GM23338 (cell line): ENCODE measurements at places on chromosomes 4 and X. TPM values are rescaled to one million over a fixed set of nuclear protein-coding genes. Genes with fewer than 3 reads are reported as not detected.

DNA sequence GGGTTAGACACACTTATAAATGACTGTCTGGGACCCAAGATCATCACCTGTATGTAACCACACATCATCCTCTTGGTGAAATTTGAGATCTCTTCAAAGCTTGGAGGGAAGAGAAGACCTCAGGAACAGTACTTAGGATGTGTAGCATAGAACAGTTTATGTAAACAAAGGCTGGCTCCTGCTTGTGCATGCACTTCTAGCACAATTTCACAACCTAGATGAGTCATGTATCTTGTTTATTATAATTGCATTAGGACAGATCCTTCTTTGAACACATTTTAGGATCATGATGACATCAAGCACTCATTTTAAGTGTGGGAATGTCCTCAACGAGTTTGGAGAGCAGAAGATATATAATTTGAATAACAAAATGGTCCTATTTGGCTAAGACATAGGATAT is 26.3 kb upstream of the ZMAT1 start:
- DNase-seq, result no peak

MYL5 gene
- 2.2 and 4.4 TPM in 2 replicates for total RNA-seq

- DNase-seq, result no peak
These were observed 47.5 kb downstream of the CCNI start for GRCh38 chr4:77028246-77028645.

- DNase-seq, result peak; percentile 64
These were observed 183.2 kb downstream of the FBXW7 start for GRCh38 chr4:152352622-152353116.

DNA sequence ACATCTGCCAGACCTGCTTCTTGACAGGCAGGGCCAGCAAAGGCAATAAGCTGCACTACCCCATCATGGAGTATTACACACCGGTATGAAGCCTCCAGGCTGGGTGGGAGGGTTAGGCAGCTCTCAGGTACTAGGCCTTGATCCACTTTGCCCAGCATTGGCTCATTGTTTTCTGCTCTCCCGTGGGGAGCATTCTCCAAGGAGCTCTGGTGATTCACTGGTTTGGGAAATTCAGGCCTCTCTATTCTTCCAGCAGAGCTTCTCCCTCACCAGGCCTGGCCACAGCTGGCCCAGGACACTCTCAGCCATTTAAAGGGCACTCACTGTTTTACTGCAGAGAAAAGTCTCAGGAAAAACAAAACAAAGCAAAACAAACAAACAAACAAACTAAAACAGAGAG is 33.0 kb downstream of the DRP2 start:
- no peak for DNase-seq

CENPI gene
- 30.8 and 41.3 TPM in 2 replicates for total RNA-seq

DNA sequence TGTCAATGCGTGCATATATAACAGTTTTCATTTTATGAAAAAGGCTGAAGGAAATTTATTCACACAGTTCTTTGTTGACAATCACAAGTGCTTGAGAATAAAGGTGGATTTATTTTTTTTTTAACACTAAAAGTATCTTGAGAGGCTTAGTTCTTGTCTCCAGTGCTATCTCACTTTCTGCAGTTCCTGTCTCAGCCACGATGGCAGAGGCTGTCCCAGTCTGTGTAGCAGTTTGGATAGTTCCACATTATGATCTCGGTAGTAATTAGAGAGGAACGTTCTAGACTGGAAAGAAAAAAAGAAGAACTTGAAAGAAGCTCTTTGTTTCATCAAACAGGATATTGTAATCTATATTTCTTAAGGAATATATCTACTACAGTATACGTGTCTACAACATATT is 229.0 kb downstream of the UGT8 start:
- DNase-seq, result no peak

DNA sequence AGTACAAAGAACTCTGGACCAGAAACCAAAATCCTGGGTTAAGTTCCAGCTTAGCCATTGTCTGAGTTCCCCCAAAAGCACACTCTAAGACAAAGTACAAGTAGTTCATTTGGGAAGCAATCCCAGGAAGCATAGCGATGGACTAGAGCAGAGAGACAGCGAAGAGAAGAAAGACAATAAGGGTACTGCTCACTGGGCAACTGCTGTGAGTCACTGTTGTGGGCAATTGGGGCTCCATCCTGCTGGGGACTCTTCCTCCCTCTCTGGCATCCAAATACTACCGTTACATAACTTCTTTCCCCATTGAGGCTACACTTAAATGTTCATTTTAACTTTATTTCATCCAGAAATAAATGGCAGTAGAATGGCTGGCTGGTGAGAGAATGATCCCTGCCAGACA is 14.1 kb downstream of the SRPX start:
- no peak for DNase-seq

NSUN7 gene
- 28.8 and 31.3 TPM in 2 replicates for total RNA-seq

BEND4 gene
- total RNA-seq, result 60.2 and 60.4 TPM in 2 replicates

CLDN22 gene
- total RNA-seq, result not detected in 2 replicates

DNA sequence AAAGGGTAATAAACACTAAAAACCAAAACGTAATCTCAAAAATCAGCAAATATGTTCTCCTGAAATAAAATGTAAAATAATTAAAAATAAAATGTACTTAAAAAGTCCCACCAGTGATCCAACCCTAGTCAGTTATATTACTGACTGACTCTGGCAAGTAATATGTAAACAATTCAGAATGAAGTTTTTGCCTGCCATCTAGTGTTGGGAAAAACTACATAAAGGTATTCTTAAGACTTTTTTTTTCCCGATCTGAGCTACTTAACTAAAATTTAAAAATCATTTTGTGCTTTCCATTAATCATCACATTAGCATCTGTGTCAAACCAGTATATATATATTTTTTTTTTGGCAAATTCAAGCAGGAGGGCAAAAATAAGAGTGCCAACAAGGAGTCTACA is 24.0 kb downstream of the RCHY1 start:
- DNase-seq, result peak; percentile 29

CORIN gene
- total RNA-seq, result not detected in 2 replicates
